ENCODE measurements at places on chromosomes 4 and X. TPM values are rescaled to one million over a fixed set of nuclear protein-coding genes. Genes with fewer than 3 reads are reported as not detected.
A peak's percentile ranks its signal among the peaks of the same experiment; 100 is the strongest.

The CTAG2 gene
- total RNA-seq: 36.0 TPM

The TMPRSS11A gene
- total RNA-seq: not detected

The YIPF6 gene
- 22.4 TPM for total RNA-seq

The MAGEA8 gene
- total RNA-seq: 2.2 TPM

The PAGE5 gene
- total RNA-seq: 149 TPM

The CSAG2 gene
- not detected for total RNA-seq

The MFAP3L gene
- total RNA-seq: 0.31 TPM

The RTL3 gene
- total RNA-seq: not detected

DNA sequence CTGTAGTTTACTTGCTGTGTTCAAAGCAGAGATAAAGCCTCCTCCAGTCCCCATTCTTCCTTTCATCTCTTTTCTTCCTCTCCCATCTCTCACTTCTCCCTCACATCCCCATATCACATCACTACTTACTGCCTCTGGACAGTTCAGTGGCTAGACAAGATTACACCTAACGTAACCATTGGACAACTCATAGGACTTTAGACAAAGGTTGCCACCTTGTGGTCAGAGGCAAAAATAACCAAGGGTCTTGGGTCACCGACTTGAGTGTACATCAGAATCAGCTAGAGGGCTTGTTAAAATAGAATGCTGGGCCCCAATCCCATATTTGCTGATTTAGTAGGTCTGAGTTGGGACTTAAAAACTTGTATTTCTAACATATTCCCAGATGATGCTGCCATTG is 109.3 kb upstream of the DGKK start:
- no peak overlapping the region for H3K27ac ChIP-seq
- H3K27me3 ChIP-seq: no peaks in the 10 kb centered on the region
- DNase-seq: peak; percentile 50
- no peaks in the 10 kb centered on the region for H3K36me3 ChIP-seq
- H3K4me1 ChIP-seq: no peaks in the 10 kb centered on the region

DNA sequence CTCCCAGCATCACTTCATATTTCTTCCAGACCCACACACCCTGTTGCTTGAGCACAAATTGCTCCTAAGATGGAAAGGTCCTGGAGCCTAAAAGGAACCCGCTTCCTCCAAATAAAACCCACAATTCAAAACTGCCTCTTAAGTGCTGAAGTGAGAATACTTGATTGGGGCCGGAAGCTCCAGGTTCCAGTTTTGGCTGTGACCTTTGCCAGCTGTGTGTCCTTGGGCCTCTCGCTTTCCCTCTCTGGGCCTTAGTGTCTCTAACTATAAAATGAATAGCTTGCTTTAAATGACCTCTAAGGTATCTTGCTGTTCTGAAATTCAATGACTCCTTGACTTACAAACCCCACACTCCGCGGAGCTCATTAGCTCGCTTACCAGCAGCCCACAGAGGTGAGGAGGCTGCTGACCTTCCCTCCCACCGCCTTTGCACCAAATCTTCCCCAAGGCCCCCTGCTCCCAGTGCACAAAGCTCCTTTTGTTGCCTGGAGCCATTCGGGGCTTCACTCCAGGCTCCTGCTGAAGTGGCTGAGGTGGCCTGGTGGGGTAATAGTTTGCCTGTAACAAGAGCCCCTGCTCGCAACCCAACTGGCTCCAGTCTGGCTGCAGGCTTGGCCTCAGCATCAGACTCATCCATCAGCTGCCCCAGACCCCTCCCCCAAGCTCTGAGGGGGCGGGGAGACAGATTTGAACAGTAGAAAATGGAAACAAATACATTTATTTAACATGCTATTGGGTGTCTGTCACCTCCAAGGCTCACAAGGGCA is 21.8 kb downstream of the STARD8 start:
- no peaks in the 10 kb centered on the region for H3K27me3 ChIP-seq
- H3K4me1 ChIP-seq: no peaks in the 10 kb centered on the region

- no peak overlapping the region for H3K4me3 ChIP-seq
- no peak for DNase-seq
- no peaks in the 10 kb centered on the region for H3K36me3 ChIP-seq
- H3K4me1 ChIP-seq: peaks cover 21% of the 10 kb centered on the region
These were observed 109.7 kb downstream of the AFAP1 start for GRCh38 chr4:7829652-7830580.

DNA sequence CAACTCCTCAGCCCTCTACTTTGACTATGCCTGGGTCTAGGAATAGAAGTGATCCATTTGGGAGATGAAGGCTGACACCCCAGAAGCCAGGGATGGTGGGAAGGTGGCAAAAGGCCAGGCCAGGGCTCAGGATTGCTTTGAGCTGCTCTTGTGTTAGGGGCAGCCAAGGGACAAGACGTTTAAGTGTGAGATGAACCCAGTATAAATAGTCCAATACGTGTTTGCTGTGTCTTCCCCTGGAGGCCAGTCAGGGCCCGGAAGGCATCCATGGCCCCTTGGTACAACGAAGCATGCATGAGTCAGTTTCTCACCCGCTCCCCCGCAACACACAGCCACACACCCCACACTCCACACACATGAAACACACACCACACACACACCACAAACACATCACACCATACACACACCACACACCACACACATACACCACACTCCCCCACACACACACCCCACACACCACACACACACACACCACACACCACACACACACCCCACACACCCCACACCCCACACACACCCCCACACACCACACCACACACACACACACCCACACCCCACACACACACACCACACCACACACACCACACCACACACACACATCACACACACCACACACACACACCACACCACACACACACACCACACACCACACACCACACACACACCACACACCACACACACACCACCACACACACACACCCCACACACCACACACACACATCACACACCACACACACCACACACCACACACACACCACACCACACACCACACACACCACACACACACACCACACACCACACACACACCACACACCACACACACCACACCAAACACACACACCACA is 5.1 kb downstream of the STARD8 start:
- H3K27me3 ChIP-seq: no peaks in the 10 kb centered on the region
- peak; percentile 21 for DNase-seq
- no peak overlapping the region for H3K27ac ChIP-seq

DNA sequence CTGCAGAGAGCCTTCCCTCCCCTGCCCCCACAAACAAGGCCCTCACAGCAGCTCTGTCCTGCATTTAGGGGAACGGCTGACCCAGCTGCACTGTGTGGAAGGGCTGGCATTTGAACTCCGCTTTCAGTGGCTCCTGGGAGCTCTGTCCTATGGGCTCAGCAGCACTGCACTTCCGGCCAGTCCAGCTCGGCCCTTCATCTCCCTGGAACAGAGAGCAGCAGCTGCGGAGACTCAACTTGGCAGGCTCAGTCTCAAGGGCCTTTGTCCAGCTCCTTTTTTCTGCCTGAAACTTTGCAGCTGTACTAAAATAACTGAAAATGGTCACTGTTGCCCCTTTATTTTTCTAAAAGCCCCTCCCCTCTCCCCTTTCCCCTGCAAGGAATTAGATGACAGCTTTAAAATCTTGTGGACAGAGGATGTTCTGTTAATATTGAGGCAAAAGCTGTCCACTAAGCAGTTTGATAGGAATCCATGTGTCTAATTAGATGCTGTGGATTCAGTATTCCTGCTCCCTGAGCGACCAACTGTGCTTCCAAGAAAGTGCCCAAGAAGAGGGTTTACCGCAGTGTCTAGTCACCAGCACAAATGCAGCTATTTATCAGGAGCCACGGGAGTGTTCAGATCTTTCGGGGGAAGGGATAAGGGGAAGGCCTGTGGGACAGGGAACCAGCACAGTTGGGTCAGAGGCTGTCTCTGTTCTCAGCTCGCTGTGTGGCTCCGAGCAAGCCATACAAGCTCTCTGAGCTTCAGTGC is 133.1 kb downstream of the AFAP1 start:
- no peak for DNase-seq
- H3K36me3 ChIP-seq: no peaks in the 10 kb centered on the region
- no peaks in the 10 kb centered on the region for H3K4me1 ChIP-seq

GRCh38 chr4:84091266-84091665 is 407.8 kb downstream of the NKX6-1 start:
- no peaks in the 10 kb centered on the region for H3K4me1 ChIP-seq
- H3K27ac ChIP-seq: no peak overlapping the region
- DNase-seq: no peak
- H3K4me3 ChIP-seq: no peak overlapping the region
- no peaks in the 10 kb centered on the region for H3K27me3 ChIP-seq
- H3K36me3 ChIP-seq: no peaks in the 10 kb centered on the region

DNA sequence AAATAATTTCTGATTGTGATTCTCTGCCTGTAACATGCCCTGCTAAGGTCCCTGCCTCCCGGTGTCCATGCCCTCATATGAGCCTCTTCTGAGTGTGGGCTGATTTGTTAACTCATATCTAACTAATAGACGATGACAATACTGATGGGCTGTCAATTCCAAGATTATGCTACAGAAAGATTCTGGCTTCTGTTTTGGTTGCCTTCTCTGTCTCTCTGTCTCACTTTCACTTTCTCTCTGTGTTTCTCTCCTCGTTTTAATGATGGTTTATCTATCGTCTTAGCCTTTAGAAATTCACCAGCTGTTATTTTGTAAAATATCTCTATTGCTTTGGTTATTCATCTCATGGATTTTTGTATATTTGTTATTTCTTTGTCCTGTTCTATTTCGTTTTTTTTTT is 312.5 kb upstream of the ANXA10 start:
- H3K4me1 ChIP-seq: no peaks in the 10 kb centered on the region
- no peaks in the 10 kb centered on the region for H3K27me3 ChIP-seq
- DNase-seq: no peak
- no peak overlapping the region for H3K27ac ChIP-seq
- H3K4me3 ChIP-seq: no peak overlapping the region

GRCh38 chr4:168558599-168558998 is 61.7 kb downstream of the PALLD start:
- no peaks in the 10 kb centered on the region for H3K36me3 ChIP-seq
- DNase-seq: no peak
- H3K4me3 ChIP-seq: no peak overlapping the region
- H3K27me3 ChIP-seq: peaks cover 9% of the 10 kb centered on the region
- no peak overlapping the region for H3K27ac ChIP-seq

GRCh38 chrX:48958635-48959094 is 1.3 kb upstream of the OTUD5 start:
- peaks cover 56% of the 10 kb centered on the region for H3K4me1 ChIP-seq
- DNase-seq: no peak
- peaks cover 32% of the 10 kb centered on the region for H3K36me3 ChIP-seq
- H3K27ac ChIP-seq: peak overlapping the region; percentile 98

GRCh38 chr4:122050841-122051240 is 99.0 kb upstream of the TRPC3 start:
- H3K27me3 ChIP-seq: peaks cover 2% of the 10 kb centered on the region
- no peak for DNase-seq
- no peak overlapping the region for H3K27ac ChIP-seq
- no peaks in the 10 kb centered on the region for H3K4me1 ChIP-seq

DNA sequence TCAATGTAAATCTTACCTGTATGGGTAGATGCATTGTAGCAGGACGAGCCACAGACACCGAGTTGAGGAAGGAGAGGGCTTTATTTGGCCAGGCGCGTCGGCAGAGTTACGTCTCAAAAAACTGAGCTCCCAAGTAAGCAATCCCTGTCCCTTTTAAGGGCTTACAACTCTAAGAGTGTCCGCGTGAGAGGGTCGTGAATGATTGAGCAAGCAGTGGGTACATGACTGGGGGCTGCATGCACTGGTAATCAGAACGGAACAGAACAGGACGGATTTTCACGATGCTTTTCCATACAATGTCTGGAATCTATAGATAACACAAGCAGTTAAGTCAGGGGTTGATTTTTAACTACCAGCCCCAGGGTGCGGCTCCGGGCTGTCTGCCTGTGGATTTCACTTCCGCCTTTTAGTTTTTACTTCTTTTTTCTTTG is 524.9 kb upstream of the HTR2C start:
- H3K4me1 ChIP-seq: peaks cover 4% of the 10 kb centered on the region
- peak; percentile 79 for DNase-seq
- H3K36me3 ChIP-seq: no peaks in the 10 kb centered on the region

GRCh38 chr4:168739886-168740285 is 243.0 kb downstream of the PALLD start:
- H3K27ac ChIP-seq: no peak overlapping the region
- no peak overlapping the region for H3K4me3 ChIP-seq
- no peak for DNase-seq
- no peaks in the 10 kb centered on the region for H3K36me3 ChIP-seq
- no peaks in the 10 kb centered on the region for H3K4me1 ChIP-seq

GRCh38 chr4:12658146-12658545 is 826.0 kb downstream of the RAB28 start:
- no peaks in the 10 kb centered on the region for H3K27me3 ChIP-seq
- no peaks in the 10 kb centered on the region for H3K4me1 ChIP-seq
- no peak overlapping the region for H3K27ac ChIP-seq

GRCh38 chr4:54945838-54946237 is 179.6 kb downstream of the KDR start:
- no peaks in the 10 kb centered on the region for H3K36me3 ChIP-seq
- no peaks in the 10 kb centered on the region for H3K4me1 ChIP-seq
- DNase-seq: no peak
- H3K27me3 ChIP-seq: peaks cover 11% of the 10 kb centered on the region

GRCh38 chrX:13859724-13860123 is 42.8 kb upstream of the GPM6B start:
- H3K4me1 ChIP-seq: no peaks in the 10 kb centered on the region
- no peak overlapping the region for H3K4me3 ChIP-seq
- H3K27me3 ChIP-seq: no peaks in the 10 kb centered on the region
- no peak overlapping the region for H3K27ac ChIP-seq
- no peak for DNase-seq
- H3K36me3 ChIP-seq: no peaks in the 10 kb centered on the region

DNA sequence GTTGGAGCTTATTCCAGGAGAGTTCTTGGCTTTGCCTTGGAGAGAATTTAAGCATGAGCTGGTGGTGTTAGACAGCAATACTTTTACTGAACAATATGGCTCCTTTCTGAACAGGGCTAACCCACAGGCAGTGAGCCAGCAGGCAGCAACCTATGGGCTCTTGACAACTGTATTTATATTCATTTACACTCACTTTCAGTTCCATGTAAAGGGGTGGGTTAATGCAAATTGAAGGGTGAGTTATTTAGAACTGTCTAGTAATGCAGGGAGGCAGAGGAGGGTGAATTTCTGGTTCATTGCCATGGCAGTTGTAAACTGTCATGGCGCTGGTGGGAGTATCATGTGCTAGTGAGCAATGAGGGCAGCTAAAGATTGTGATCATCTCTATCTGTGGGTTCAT is 15.7 kb downstream of the FOXR2 start:
- H3K36me3 ChIP-seq: no peaks in the 10 kb centered on the region
- DNase-seq: no peak
- H3K27ac ChIP-seq: no peak overlapping the region
- H3K4me1 ChIP-seq: no peaks in the 10 kb centered on the region

DNA sequence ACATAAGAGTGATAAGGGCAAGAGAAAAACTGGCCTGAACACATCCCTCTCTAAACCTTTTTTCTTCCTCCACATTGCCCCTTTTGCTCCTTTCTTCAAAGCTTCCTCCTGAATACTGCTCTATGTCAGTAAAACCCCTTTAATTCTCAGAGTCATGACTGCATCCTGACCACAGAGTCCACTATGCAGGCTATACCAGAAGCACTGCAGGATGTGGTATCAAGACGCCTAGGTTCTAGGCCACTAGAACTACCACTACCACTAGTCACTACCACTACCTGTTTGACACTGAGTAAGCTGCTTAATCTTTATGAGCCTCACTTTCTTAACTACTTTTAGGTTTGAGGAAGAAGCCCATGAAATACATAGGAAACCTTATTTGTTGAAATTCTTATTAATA is 38.7 kb downstream of the ARHGEF9 start:
- DNase-seq: no peak
- no peak overlapping the region for H3K27ac ChIP-seq
- H3K4me1 ChIP-seq: no peaks in the 10 kb centered on the region
- H3K27me3 ChIP-seq: no peaks in the 10 kb centered on the region
- H3K36me3 ChIP-seq: no peaks in the 10 kb centered on the region
- no peak overlapping the region for H3K4me3 ChIP-seq

Measured in K562 (cell line).